ENCODE measurements at places on chromosomes 12 and 14.

DNA sequence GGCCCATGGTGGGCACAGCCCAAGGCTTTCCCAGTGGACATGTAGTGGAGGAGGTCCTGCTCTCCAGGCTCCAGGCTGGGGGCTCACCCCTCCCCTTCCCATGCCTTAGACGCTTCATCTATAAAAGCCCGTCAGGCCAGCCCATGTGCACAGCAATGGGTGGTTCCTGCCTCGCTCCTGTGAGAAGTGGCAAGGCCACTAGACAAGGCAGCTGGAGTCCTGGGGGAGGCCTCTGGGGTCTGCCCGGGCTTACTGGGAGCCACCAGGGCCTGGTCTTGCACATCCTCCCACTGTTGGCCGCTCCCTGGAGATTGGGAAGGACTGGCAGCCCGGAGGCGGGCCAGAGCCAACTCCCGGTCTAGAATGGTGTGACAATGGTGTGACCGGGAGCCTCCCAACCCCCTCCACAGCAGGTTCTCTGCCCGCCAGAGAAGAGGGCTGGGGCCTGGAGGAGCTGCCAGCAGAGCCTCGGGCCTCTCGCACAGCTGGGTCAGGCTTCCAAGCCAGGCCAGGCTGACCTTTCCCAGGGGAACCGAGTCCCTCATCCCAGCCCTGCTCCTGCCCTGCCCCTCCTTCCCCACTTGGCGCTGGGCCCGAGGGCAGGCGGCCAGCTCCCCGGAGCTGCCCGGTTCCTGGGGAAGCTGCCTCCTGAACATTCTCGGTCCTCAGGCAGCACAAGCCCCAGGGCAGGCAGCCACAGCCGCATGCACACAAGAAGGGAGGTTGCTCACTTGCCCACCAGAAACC, 97.9 kb downstream of the RFLNA start:
- no peak for DNase-seq

DNA sequence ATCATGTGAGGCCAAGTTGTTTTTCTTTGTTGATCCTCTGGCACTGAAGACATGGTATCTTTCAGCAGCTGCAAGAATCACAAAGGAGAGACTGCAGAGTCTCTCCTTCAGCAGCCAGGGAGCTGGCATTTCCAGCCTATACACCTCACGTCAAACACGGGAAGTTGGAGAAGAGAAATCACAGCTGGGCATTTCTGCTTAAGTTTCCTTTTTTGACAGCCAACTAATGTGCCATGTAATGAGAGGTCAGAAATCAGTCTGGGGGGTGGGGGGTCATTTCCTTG, 28.3 kb downstream of the PHLDA1 start:
- DNase-seq, result no peak

DNA sequence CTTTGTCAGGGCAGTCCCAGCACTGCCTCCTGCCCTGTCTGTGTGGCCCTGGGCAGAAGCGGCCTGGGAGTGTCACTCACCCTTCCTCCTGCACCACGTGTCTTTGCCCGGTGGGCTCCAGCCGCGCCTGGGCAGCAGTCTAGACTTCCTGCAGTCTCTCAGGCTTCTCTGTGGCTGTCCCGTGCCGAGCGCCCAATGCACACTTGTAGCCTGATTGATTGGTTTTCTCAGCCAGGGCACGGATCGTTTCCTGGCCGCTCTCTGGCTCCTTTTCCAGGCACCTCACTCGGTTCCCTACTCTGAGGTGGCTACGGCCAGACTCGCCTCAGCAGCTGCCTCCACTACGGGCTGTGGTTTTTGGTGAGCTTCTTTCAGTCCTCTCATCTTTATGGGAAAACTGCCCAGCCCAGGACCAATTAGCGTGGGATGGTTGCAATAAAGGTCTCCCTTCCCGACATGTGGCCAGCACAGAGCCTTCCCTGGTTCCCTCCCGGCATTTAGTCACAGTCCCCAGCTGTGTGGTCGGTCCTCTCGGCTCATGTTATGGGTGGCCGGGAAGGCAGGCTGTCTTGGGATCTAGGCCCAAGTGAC, 133.1 kb downstream of the CACNA1C start:
- no peak for DNase-seq

DNA sequence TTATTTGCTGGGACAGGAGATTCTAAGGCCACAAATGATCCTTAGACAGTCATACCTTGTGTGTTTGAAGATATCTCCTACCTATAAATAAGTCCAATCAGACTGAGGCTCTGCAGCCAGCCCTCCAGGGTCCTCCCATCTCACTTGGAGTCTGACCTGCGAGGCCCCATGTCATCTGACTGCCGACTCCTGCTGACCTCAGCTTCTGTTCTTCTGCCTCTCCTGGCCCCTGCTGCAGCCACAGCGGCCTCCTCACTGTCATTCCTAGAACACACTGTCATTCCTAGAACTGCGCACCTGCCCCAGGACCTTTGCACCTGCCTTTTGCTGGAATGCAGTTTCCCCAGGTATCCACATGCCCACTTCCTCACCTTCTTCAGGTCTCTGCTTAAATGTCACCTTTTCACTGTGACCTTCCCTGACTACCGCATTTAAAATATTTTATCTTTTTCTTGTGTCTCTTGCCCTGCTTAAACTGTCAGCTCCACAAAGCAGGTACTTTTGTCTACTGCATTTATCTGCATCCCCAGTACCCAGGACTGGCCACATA, 56.5 kb upstream of the RIN3 start:
- DNase-seq, result no peak

DNA sequence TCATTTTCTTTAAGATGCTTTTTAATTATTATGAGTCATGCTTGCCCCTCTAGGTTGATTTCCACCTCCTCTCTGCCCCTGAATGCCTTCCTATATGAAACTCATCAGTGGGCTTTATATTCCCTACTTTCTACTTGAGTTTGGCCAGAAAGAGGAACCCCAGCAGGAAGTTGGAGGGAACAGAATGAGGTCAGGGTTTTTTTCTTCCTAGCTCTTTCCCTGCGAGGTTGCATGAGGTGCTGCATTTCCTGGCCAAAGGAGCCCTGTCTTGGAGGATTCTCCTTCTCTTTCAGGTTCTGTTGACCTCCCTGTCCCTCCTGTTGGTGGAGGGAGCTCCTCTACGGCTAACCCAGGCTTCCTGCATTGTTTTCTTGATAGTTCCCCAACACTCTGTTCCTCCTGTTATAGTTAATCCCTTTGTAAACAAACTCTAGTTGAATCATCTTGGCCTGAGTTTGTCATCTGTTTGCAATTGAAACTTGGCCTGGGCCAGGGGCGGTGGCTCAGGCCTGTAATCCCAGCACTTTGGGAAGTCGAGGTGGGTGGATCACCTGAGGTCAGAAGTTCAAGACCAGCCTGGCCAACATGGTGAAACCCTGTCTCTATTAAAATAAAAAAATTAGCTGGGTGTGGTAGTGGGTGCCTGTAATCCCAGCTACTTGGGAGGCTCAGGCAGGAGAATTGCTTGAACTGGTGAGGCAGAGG, 15.3 kb upstream of the SPIC start:
- peak; percentile 95 for DNase-seq

DNA sequence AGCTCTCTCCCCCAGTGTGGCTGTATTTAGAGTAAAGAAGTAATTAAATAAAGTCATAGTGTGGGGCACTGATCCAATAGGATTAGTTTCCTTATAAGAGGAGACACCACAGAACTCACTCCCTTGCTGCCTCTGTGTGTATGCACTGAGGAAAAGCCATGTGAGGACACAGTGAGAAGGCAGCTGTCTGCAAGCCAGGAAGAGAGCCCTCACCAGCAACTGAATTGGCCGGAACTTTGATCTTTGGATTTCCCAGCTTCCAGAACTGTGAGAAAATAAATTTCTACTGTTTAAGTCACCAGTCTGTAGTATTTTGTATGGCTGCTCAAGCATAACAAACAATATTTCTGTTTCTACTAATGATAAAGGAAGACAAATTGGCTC, 368.7 kb upstream of the PRICKLE1 start:
- DNase-seq, result no peak

GRCh38 chr14:44649061-44649460, 142.0 kb upstream of the FSCB start:
- no peak for DNase-seq

- no peak for DNase-seq
Observed at GRCh38 chr12:32148372-32148771, 41.7 kb downstream of the BICD1 start.

GRCh38 chr12:109710747-109711595, 2.7 kb upstream of the FAM222A start:
- DNase-seq, result no peak

DNA sequence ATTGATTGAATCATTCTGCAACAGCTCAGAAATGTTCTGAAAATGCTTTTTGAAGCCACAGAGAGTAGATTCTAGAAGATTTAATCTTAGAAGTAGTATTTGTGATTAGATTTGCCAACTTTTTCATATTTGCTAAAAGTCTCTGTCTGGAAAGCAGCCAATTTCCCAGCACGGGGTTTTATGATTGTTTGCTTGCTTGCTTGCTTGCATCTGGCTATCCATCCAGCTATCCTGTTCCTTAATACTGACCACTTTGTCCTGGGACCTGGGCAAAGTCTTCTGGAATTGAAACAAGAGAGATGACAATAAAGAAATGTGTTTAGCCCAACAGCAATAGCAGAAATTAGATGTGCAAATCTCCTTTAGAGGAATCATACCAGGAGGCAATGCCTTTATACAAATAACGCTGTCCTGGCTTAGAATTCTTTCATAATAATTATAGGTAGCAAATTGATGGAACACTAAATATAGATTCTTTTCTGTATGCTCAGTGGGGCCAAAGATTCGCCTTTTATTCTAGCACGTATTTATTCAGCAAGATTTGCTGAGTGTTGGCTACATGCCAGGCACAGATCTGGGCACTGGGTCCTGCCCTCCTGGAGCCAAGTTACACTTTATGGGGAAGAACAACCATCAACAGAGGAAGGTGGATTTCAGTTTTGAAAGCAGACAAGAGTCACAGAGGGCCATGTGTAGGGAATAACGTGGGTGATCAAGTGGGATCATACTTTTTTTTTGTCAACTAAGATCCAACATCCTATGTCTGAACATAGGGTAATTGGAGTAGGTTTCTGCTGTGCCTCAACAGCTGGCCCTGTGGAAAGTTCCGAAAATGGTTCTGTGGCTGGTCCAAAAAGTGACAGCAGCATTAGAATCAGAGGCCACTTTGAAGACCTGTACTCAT, 25.3 kb downstream of the MYBPC1 start:
- DNase-seq, result peak; percentile 43

DNA sequence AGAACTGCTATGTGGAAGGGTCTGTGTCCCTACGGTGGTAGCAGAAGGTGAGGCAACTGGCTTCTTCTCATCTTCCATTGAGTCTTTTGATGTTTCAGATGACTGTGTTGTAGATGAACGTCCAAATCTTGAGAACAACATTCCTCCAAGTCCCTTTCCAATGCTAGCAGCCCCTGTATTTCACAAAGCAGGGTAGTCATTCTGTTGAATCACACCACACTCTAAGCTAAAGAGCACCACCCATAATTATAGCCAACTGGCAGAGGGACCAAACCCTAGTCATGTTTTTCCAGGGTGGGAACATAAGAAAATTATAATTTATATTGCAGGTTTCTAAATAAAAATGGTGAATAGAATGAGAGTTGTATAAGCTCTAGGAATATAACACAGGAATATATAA, 98.7 kb downstream of the DDHD1 start:
- no peak for DNase-seq

- no peak for DNase-seq
Observed at GRCh38 chr14:101072531-101072930, 169.0 kb upstream of the RTL1 start.

- DNase-seq, result peak; percentile 76
Observed at GRCh38 chr12:29350080-29350479, 30.9 kb downstream of the ERGIC2 start.

DNA sequence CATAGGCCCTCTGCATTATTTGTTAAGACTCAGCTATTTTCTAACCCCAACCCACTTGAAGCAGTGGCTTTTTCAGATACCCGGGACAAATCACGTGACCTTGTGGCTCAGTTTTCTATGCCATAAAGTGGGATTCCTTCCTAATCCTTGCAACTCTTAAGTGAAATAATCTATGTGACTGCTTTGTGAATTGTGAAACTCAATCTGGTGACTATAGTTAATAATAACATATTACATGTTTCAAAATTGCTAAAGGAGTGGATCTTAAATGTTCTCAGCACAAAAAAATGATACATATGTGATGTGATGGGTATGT, 17.3 kb downstream of the EML1 start:
- DNase-seq, result no peak
